Tibial artery (tissue), 4 donors: ENCODE measurements at places on chromosomes 4 and X.

DNA sequence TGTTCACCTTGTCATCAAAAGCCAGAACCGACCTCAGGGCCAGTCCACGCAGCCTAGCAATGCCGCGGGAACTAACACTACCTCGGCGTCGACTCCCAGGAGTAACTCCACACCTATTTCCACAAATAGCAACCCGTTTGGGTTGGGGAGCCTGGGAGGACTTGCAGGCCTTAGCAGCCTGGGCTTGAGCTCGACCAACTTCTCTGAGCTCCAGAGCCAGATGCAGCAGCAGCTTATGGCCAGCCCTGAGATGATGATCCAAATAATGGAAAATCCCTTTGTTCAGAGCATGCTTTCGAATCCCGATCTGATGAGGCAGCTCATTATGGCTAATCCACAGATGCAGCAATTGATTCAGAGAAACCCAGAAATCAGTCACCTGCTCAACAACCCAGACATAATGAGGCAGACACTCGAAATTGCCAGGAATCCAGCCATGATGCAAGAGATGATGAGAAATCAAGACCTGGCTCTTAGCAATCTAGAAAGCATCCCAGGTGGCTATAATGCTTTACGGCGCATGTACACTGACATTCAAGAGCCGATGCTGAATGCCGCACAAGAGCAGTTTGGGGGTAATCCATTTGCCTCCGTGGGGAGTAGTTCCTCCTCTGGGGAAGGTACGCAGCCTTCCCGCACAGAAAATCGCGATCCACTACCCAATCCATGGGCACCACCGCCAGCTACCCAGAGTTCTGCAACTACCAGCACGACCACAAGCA, 898 bp downstream of the UBQLN2 start:
- no peaks in the 10 kb centered on the region for H3K4me1 ChIP-seq
- no peaks in the 10 kb centered on the region for H3K27me3 ChIP-seq
- H3K27ac ChIP-seq, result peak overlapping the region; percentile 100
- no peaks in the 10 kb centered on the region for H3K36me3 ChIP-seq
- H3K4me3 ChIP-seq, result peak overlapping the region; percentile 59
- DNase-seq, result peak; percentile 62

- H3K4me1 ChIP-seq, result no peaks in the 10 kb centered on the region
- H3K27me3 ChIP-seq, result no peaks in the 10 kb centered on the region
- no peak overlapping the region for H3K27ac ChIP-seq
- H3K36me3 ChIP-seq, result no peaks in the 10 kb centered on the region
- H3K4me3 ChIP-seq, result no peak overlapping the region
- DNase-seq, result no peak
These were observed 534.0 kb downstream of the ARAP2 start for GRCh38 chr4:35710343-35710742.

DNA sequence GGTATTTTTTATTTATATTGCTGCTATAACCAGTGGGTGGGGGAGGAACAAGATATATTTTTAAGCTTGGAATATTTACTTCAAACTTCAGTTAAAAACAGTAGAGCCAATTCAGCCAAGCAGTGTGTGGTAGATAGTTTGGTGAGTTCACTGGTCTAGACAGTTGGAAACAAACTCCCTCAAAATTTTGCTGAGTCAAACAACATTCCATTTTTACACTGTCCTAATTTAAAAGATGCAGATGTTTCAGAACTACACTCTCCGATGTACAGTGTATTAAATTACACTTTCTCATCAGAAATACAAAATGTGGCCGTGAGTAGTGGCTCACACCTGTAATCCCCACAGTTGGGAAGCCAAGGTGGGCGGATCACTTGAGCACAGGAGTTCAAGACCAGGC, 23.3 kb downstream of the PRKX start:
- H3K27ac ChIP-seq, result no peak overlapping the region
- no peaks in the 10 kb centered on the region for H3K36me3 ChIP-seq
- H3K4me3 ChIP-seq, result no peak overlapping the region
- no peaks in the 10 kb centered on the region for H3K4me1 ChIP-seq
- H3K27me3 ChIP-seq, result no peaks in the 10 kb centered on the region

GRCh38 chrX:3712051-3712869, 1.2 kb downstream of the PRKX start:
- peak overlapping the region; percentile 89 for H3K4me3 ChIP-seq
- H3K36me3 ChIP-seq, result no peaks in the 10 kb centered on the region
- H3K4me1 ChIP-seq, result no peaks in the 10 kb centered on the region

- peaks cover 4% of the 10 kb centered on the region for H3K4me1 ChIP-seq
- H3K27ac ChIP-seq, result no peak overlapping the region
- no peaks in the 10 kb centered on the region for H3K27me3 ChIP-seq
- no peaks in the 10 kb centered on the region for H3K36me3 ChIP-seq
- no peak for DNase-seq
These were observed 31.1 kb downstream of the SULT1E1 start for GRCh38 chr4:69828828-69829227.

DNA sequence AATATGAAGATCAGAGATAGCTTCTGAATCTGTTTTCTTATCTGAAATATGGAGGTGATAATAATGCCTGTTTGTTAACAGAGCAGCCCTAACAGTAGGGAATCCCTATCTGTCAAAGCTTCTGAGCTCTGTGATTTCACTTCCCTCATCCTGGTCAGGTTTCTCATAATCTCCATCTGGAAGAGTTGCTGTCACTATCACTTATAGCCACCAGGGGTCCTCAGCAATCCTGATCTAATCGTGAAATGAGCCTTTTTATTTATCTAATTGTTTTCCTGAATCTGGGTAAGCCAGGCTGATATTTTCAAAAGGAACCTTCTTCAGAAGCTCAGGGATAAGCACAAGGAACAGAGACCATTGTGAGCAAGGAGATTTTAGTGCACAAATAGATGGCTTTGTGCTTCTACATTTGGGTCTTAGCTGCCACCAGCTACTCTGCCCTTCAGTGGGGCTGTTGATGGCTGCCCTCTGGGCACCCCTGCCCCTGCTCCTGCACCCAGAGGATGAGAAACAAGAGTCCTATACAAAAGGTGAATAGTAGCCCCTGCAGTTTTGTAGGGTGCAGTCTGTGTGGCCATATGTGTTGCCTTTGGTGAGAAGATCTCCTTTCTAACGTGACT, 196.4 kb upstream of the RADX start:
- no peaks in the 10 kb centered on the region for H3K27me3 ChIP-seq
- DNase-seq, result no peak
- H3K36me3 ChIP-seq, result no peaks in the 10 kb centered on the region
- H3K4me3 ChIP-seq, result no peak overlapping the region
- no peaks in the 10 kb centered on the region for H3K4me1 ChIP-seq

DNA sequence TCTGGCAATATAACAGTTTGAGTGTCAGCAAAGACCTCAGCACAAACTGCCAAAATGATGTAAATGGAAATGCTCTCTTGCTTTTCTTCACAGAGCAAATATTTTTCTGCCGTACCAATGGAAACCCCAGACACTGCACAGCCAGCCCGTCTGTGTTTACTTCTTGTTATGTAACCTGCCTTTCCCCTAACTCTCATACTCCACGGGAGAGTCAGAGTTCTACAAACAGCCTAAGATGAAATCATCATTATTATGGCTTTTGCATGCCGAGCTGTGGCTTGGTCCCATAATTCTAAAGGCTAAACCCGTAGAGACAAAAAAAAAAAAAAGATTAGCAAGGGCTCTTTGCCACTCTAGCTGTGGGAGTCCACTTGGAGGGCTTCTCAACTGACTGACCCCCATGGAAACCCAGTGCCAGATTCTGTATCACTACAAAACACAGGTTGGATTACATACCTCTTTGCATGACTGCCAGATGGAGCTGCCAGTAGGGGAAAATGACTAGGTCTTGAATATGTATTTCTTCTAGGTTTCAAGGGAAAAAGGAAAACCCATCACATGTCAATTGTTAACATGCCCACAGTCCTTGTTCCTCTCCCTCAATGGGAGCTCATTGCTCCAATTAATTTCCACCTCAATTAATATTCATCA, 197.2 kb upstream of the CNKSR2 start:
- no peaks in the 10 kb centered on the region for H3K36me3 ChIP-seq
- H3K27me3 ChIP-seq, result no peaks in the 10 kb centered on the region
- H3K4me3 ChIP-seq, result no peak overlapping the region
- no peak for DNase-seq

DNA sequence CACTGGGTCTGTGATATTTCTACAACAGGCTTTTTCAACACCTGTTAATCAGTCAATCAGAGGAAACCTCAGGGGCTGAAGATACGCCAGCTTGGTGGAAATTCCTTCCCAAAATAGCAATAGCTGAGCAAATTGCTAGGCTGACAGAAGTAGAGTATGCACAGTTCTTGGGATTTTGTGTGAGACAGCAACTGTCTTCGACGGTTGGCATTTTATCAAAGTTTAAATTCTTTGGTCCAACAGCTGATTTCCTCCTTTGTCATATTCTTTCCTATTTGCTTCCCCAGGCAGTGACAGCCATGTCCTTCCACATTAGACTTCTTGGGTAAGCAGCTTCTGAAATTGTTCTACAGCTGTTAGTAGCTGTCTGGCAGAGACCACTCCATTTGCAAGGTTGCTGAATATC, 8.0 kb upstream of the PALLD start:
- no peak for DNase-seq
- H3K4me3 ChIP-seq, result no peak overlapping the region
- no peaks in the 10 kb centered on the region for H3K36me3 ChIP-seq

DNA sequence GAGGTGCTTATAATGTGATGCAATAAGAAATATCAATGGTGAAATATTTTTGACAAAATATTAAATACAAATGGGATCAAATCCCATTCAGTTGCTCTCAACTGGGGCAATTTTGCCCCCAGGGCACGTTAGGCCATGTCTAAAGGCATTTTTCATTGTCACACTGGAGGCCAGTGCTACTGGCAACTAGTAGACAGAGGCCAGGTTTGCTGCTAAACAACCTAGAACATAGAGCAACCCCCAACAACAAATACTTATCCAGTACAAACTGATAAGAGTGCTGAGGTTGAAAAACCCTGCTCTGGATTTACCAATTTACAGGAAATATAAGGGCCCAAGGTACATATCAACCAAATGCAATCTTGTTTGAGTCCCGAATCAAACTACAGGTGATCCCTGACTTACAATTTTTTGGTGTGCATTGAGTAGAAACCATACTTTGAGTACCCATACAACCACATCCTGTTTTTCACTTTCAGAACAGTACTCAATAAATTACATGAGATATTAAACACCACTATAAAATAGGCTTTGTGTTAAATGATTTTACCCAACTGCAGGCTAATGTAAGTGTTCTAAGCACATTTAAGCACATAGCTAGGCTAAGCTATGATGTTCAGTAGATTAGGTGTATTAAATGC, 237.5 kb downstream of the HNRNPD start:
- no peaks in the 10 kb centered on the region for H3K27me3 ChIP-seq
- H3K36me3 ChIP-seq, result no peaks in the 10 kb centered on the region
- H3K4me1 ChIP-seq, result no peaks in the 10 kb centered on the region
- DNase-seq, result no peak
- no peak overlapping the region for H3K4me3 ChIP-seq

- H3K4me3 ChIP-seq, result no peak overlapping the region
- DNase-seq, result no peak
- no peaks in the 10 kb centered on the region for H3K36me3 ChIP-seq
These were observed 15.4 kb downstream of the IQSEC2 start for GRCh38 chrX:53265771-53266574.

DNA sequence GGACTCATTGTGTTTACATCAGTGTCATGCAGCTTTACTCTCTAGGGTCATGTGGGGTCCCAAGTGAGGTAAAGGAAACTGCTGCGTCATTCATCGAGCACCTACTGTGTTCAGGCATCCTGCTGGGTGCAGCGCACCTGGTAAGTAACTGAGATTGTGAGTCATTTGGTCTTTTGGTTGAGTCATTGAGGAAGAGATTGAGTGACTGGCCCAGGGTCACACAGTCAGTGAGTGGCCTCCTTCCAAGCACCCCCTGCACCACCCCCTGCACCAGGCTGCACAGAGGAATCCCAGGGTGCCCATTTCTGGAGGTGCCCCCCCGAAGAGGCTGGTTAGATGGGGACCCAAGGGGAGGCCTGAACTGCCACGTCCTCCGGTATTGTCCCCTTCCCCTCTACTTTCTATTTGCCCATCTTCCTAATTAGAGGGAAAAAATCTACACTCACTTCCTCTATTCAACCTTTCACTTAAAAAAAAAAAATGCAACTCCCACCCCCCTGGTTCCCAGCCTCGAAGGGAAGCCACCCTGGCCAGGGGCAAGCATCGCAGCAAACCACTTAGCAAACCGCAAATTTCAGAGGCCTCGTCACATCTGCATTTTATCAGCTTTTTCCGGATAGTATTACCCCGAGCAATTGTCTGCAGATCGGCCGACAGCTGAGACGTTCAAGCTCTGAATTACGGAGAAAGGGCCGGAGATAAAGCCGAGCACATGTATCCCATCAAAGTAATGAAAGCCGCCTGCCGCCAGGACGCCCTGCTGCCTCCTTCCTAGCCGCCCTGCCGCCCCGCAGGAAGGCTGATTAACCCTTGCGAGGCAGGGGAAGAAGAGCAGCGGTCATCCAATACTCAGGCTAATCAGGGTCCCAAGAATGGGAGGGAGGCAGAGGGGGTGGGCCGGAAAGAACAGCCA, 96.3 kb upstream of the MSX1 start:
- no peaks in the 10 kb centered on the region for H3K4me1 ChIP-seq
- no peak overlapping the region for H3K27ac ChIP-seq
- DNase-seq, result no peak
- no peaks in the 10 kb centered on the region for H3K27me3 ChIP-seq
- no peak overlapping the region for H3K4me3 ChIP-seq
- H3K36me3 ChIP-seq, result no peaks in the 10 kb centered on the region

DNA sequence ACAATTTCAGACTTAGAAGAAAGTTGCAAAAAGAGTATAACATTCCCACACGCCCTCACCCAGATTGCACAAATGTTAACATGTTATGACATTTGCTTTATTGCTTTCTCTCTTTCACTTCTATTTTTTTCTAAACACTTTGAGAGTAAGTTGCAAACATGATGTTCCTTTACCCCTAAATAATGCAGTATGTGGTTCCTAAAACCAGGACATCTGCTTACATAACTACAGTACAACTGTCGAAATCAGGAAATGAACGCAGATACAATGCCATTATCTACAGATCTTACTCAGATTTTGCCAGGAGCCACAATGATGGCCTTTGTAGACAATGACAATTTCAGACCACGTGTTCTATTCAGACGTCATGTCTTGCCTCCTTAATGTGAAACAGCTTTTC, 22.4 kb downstream of the SH3TC1 start:
- no peak overlapping the region for H3K27ac ChIP-seq
- H3K36me3 ChIP-seq, result no peaks in the 10 kb centered on the region
- peaks cover 8% of the 10 kb centered on the region for H3K27me3 ChIP-seq
- DNase-seq, result no peak

GRCh38 chr4:8297691-8298485, 28.3 kb downstream of the HTRA3 start:
- no peak overlapping the region for H3K27ac ChIP-seq
- no peaks in the 10 kb centered on the region for H3K36me3 ChIP-seq
- DNase-seq, result peak; percentile 48
- no peaks in the 10 kb centered on the region for H3K4me1 ChIP-seq

- H3K27ac ChIP-seq, result no peak overlapping the region
- H3K36me3 ChIP-seq, result no peaks in the 10 kb centered on the region
- no peak for DNase-seq
- H3K4me1 ChIP-seq, result no peaks in the 10 kb centered on the region
- H3K4me3 ChIP-seq, result no peak overlapping the region
- no peaks in the 10 kb centered on the region for H3K27me3 ChIP-seq
These were observed 2.2 kb downstream of the ZNF185 start for GRCh38 chrX:152899874-152900719.
